H1 (cell line): ENCODE measurements at places on chromosomes 3 and 15.
A peak's percentile ranks its signal among the peaks of the same experiment; 100 is the strongest.

GRCh38 chr3:94269763-94270162 is 206.9 kb downstream of the NSUN3 start:
- H3K4me1 ChIP-seq = no peaks in the 10 kb centered on the region
- H3K27me3 ChIP-seq = no peaks in the 10 kb centered on the region
- no peak overlapping the region for H3K27ac ChIP-seq
- H3K4me3 ChIP-seq = no peak overlapping the region
- DNase-seq = no peak

DNA sequence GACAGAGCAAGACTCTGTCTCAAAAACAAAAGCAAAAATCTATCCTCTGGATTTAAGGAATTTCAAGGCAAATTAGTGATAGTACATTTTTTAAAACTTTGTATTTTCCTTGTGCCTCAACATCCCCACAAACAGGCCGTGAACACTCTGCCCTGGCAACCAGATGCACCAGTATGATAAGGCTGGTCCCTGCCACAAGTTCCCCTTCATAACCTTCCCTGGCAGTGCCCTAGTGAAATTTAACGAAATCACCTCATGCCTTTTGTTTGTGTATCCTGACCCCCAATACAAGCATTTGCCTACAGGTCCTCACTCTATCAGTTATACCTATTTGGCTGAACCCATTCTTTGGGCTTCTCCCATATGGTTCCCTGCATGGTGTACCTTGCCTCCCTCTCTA is 107.4 kb upstream of the FLNB start:
- no peaks in the 10 kb centered on the region for H3K4me1 ChIP-seq
- H3K27ac ChIP-seq = no peak overlapping the region
- H3K4me3 ChIP-seq = no peak overlapping the region
- DNase-seq = no peak
- H3K36me3 ChIP-seq = no peaks in the 10 kb centered on the region
- no peaks in the 10 kb centered on the region for H3K27me3 ChIP-seq

- DNase-seq = no peak
- no peaks in the 10 kb centered on the region for H3K4me1 ChIP-seq
- H3K36me3 ChIP-seq = no peaks in the 10 kb centered on the region
- H3K27me3 ChIP-seq = no peaks in the 10 kb centered on the region
- H3K4me3 ChIP-seq = no peak overlapping the region
These were observed 66.3 kb downstream of the STAG1 start for GRCh38 chr3:136685882-136686281.

DNA sequence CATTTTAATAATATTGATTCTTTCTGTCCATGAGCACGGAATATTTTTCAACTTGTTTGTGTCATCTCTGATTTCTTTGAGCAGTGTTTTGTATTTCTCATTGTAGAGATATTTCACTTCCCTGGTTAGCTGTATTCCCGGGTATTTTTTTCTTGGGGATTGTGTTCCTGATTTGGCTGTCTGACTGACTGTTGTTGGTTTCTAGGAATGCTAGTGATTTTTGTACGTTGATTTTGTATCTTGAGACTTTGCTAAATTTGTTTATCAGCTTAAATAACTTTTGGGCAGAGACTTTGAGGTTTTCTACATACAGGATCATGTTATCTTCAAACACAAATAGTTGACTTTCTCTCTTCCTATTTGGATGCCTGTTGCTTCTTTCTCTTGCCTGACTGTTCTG is 418.8 kb upstream of the ALCAM start:
- no peaks in the 10 kb centered on the region for H3K4me1 ChIP-seq
- no peaks in the 10 kb centered on the region for H3K27me3 ChIP-seq
- no peak for DNase-seq
- no peaks in the 10 kb centered on the region for H3K36me3 ChIP-seq
- H3K4me3 ChIP-seq = no peak overlapping the region
- H3K27ac ChIP-seq = no peak overlapping the region

DNA sequence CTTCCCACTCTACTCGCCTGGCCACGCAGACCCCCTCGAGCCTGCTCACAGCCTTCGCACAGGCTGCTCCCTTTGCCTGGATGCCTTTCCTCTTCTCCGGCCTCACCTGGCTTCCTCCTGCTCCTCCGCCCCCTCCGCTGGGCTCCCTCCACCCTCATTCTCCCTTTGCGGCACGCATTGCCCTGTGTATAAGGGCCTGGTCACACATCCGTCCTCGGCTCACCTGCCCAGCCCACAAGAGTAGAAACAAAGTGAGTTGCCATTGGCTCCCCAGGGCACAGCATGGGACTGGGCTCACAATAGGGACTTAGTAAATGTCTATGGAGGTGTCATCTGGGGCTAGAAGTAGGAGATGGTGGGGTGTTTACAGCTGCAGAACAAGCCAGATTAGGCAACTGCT is 4.2 kb downstream of the PLXND1 start:
- DNase-seq = no peak
- H3K4me1 ChIP-seq = peaks cover 51% of the 10 kb centered on the region
- H3K27me3 ChIP-seq = peaks cover 24% of the 10 kb centered on the region

GRCh38 chr3:55157731-55158130 is 229.9 kb upstream of the LRTM1 start:
- no peak overlapping the region for H3K4me3 ChIP-seq
- H3K36me3 ChIP-seq = no peaks in the 10 kb centered on the region
- DNase-seq = no peak
- no peaks in the 10 kb centered on the region for H3K4me1 ChIP-seq
- no peaks in the 10 kb centered on the region for H3K27me3 ChIP-seq
- no peak overlapping the region for H3K27ac ChIP-seq

GRCh38 chr3:118573912-118574311 is 460.7 kb downstream of the IGSF11 start:
- no peak overlapping the region for H3K4me3 ChIP-seq
- H3K27me3 ChIP-seq = no peaks in the 10 kb centered on the region
- no peak for DNase-seq

DNA sequence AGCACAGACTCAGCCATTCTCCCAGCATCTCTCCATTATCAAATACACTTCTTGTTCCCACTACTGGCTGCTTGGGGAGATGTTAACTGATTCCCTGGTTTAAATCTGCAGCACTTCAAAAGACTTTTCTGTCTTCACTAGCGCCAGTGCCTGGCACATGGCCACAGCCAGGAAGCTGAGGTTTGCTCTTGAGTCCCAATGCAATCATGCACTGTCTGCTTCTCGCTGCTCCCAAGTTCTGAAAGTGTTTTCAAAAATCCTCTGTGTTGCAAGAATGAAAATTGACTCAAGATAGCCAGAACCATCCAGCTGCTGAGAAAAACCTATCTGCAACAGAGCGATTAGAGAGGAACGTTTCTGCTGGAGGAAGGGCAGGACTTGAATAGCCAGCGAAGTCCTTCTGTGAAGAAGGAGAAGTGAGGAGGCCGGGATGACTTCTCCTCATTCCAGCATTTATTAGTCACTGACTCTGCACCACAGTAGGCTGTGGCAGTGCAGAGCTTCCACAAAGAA is 358.4 kb upstream of the NR2F2 start:
- H3K27me3 ChIP-seq = no peaks in the 10 kb centered on the region
- H3K27ac ChIP-seq = no peak overlapping the region
- H3K36me3 ChIP-seq = no peaks in the 10 kb centered on the region

- H3K36me3 ChIP-seq = no peaks in the 10 kb centered on the region
- peaks cover 9% of the 10 kb centered on the region for H3K4me1 ChIP-seq
- no peak overlapping the region for H3K4me3 ChIP-seq
- H3K27me3 ChIP-seq = no peaks in the 10 kb centered on the region; the same call in 1 of the 2 replicates
- H3K27ac ChIP-seq = no peak overlapping the region
These were observed 28.8 kb upstream of the GLCE start for GRCh38 chr15:69131362-69132220.

- DNase-seq = no peak
- H3K27ac ChIP-seq = no peak overlapping the region
- H3K36me3 ChIP-seq = no peaks in the 10 kb centered on the region
- H3K27me3 ChIP-seq = no peaks in the 10 kb centered on the region
- H3K4me1 ChIP-seq = peaks cover 8% of the 10 kb centered on the region
These were observed 76.0 kb downstream of the ETFA start for GRCh38 chr15:76235186-76235826.

DNA sequence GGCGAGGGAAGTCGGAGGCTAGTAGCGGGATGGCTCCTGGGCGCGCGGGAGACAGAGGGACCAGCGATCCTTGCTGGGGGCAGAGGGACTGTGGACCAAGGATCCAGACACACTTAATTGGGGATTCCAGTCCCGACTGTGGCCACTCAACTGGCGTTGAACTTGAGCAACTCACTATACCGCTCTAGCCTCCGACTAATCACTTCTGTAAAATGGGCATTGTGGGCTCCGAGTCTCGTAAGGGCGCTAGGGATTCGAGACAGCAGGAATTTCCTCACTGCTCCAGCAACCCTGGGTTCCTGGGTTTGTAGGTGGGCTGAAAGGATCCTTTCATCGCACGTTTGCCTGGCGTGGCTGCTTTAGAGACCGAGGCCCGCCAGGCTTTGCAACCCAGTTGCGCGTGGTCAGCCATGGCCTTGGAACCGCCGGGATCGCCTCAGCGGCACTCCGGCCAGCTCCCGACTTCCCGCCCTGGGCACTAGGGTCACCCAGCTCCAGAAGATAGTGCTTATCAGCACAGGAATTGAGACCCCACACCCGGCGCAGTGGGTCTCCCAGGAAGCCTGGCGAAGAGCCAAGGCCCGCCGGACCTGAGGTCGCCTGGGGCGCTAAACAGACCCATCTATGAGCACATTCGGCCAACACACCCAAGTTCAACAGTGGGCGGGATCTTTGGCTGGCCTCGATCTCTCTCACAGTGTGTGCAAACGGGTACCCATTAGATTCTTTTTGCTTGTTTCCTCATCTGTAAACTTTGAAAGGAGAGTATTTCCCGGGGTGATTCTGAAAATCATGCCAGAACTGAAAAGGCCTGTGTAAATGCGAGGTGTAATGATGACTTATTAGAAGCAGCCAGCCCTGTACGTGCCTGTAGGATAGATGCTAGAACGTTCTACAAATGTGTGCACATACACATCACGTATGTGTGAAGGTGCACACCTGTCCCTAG is 9.9 kb downstream of the FOXL2 start:
- peaks cover 79% of the 10 kb centered on the region for H3K27me3 ChIP-seq
- no peak overlapping the region for H3K27ac ChIP-seq
- H3K4me3 ChIP-seq = peak overlapping the region; percentile 44
- peaks cover 21% of the 10 kb centered on the region for H3K4me1 ChIP-seq

DNA sequence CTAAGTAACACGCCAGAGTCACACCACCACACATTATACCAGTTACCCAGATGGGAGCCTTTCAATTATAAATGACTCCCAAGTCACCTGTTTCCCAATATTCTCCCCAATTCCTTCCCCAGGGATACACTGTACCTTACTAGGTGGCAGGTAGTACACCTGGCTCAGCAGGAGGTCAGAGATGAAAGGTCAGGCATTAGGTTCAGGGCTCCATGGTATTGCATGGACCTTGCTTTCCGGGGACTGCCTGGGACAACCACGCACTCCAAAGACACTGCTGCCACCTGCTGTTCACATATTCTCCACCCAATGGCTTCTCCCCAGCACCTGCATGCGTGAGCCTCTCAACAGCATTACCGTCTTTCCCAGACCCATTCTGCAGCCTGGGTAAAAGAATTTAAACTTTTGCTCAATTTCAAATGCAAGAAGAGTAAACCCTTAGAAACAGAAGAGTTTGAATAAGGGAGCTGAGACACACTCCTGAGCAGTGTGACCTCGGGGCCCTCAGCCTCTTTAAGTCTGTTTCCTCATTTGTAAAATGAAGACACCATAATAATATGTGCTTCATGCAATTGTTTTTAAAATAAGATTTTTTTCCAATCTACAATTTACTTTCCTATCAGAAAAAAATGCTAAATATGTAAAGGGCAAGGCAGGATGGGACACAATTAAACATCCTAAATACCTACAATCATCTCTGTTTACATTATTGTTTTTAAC is 28.0 kb upstream of the LACTB start:
- H3K36me3 ChIP-seq = no peaks in the 10 kb centered on the region
- peak; percentile 65 for DNase-seq
- peaks cover 4% of the 10 kb centered on the region; the same call in 1 of the 2 replicates for H3K4me1 ChIP-seq
- no peak overlapping the region for H3K27ac ChIP-seq

- H3K4me1 ChIP-seq = no peaks in the 10 kb centered on the region
- no peaks in the 10 kb centered on the region for H3K27me3 ChIP-seq
- H3K27ac ChIP-seq = no peak overlapping the region; the same call in 1 of the 2 replicates
- no peak overlapping the region for H3K4me3 ChIP-seq
- DNase-seq = no peak
These were observed 53.7 kb downstream of the DNAJB8 start for GRCh38 chr3:128413003-128413370.

DNA sequence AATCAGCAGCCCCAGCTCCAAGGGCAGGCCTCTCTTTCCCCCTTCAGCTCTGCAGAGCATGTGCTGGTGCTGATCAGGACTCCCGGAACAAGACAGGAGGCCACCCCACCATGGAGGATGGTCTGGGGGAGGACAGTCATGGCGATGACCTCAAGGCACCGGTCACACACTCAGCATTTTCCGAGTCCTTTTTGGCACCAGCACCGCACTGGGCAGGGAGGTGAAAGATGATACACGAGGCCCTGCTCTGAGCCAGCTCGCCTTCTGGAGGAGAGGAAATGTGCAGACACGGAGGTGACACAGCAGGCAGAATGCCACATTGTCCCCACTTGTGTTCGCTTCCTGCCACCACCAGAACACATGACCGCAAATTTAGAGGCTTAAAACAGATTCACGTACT is 61.8 kb upstream of the SEC61A1 start:
- H3K4me1 ChIP-seq = no peaks in the 10 kb centered on the region; the same call in 1 of the 2 replicates
- H3K27me3 ChIP-seq = peaks cover 7% of the 10 kb centered on the region

DNA sequence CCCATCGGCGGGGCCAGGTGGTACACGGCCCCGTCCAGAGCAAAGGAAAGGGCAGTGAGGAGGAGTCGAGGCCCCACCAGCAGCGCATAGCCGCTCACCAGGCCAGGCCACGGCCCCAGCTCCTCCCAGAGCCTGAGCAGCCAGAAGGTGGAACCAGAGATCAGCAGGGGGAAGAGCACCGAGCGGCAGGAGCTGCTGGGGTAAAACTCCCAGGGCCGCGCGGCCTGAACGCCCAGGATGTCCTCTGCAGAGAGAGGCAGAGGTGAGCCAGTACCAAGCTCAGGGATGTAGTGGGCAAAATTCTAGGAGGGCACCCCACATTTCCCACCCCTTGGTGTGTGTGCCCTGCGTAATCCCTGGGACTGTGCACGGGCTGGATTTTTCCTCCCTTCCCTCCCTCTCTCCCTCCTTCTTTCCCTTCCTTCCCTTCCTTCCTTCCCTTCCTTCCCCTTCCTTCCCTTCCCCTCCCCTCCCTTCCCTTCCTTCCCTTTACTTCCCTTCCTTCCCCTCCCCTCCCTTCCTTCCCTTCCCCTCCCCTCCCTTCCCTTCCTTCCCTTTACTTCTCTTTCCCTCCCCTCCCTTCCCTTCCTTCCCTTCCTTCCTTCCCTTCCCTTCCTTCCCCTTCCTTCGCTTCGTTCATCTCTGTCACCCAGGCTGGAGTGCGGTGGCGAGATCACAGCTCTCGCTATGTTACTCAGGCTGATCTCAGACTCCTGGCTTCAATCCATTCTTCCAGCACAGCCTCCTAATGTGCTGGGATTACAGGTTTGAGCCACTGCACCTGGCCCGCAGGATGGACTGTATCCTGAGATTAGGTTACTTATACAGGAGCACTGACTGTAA is 6.3 kb upstream of the NCBP2 start:
- H3K36me3 ChIP-seq = no peaks in the 10 kb centered on the region
- peaks cover 1% of the 10 kb centered on the region for H3K4me1 ChIP-seq
- no peak for DNase-seq
- no peak overlapping the region for H3K4me3 ChIP-seq
- H3K27me3 ChIP-seq = no peaks in the 10 kb centered on the region
